ENCODE measurements at places on chromosomes 1 and 21.

DNA sequence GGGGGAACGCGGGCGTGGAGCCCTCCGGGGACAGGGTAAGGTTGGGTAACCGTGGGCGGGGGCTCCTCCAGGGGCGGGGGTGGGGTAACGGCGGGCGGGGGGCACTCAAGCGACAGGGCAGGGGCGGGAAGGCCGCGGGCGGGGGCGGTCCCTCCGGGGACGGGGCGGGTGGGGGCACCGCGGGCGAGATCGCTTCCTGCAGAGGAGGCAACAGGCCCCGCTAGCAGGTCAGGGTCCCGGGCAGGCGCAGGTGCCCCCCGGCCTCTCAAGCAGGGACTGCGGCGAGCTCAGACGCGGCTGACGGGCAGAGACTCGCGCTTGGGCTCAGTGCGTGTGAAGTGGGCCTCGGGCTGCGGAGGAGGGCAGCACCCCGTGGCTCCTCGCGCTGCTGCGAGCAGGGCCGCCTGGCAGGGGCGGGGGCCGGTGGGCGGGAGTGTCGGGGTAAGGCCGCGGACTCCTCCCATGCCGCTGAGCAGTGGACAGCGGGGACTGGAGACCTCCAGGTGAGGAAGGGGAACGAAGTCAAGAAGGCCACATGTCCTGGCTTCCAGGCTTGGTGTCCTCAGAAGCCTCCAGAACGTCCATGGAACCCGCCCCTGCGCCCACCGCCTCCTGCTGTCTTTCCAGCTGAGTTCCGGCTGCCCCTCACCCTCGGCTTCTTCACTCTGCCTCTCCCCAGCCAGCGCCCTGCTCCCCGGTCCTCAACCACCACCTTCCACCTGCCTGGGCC is 627 bp upstream of the GNB1 start:
- DNase-seq, result peak; percentile 47

DNA sequence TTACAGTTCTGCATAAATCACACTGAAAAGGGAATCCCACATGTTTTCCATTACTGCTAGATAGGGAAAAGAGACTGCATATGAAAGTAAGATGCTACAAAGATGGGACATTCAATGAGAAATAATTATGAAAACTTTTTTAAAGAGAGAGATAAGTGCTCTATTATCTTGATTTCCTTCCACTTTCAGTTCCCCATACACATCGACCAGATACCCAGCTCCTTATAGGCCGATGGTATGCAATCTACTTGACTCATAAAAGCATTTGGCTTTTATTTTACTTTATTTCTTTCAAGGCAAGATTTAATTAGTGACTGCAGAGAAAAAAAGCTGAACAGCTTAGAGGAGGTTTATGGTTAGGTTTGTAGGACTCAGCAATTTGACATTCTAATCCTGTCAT is 13.1 kb downstream of the BRINP2 start:
- DNase-seq, result no peak

GRCh38 chr1:46181343-46182260 is 5.3 kb upstream of the P3R3URF start:
- no peak for DNase-seq

DNA sequence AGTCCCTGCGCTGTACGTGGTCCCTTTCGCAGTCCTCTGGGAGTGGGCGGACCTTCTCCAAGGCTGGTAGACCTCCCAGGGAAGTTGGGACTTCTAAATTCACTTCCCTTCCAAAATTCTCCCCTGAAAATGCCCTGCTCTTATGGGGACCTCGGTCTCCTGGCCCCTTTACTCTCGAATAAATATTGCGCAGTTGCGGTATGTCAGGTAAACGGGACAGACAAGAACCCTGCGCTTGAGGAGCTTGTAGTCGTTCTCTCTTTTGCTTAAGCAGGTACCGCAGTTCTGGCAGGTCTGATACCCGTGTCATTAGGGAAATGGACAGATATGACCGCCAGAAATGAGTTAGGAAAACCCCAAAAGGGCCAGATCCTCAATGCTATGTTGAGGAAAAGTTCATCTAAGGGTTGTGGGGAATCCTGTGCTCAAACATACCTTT is 561 bp downstream of the KIF2C start:
- no peak for DNase-seq

- DNase-seq, result no peak
Observed at GRCh38 chr1:201281573-201281972, 1.7 kb upstream of the PKP1 start.

DNA sequence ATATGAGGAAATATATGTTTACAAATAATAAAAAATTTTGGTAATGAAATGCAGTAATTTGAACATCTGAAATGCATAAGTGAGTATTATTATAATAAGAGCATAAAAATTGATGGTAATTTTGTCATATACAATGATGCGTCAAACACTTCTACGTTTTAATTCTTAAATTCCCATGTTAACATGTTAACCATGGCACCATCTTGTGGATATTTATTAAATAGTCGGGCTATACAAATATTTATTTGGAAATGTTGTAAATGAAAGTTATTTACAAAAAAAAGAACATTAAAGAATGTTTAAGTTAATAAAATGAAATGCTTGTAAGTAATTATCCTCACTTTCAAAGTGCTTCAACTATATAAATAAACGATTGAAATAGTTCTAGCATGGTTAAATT is 57.2 kb upstream of the C1orf185 start:
- DNase-seq, result no peak

- DNase-seq, result no peak
Observed at GRCh38 chr1:177054542-177054941, 110.0 kb downstream of the ASTN1 start.

GRCh38 chr1:209527372-209527771 is 56.1 kb upstream of the CAMK1G start:
- no peak for DNase-seq

- no peak for DNase-seq
Observed at GRCh38 chr1:22380024-22380785, 71.4 kb upstream of the ZBTB40 start.

GRCh38 chr1:36465731-36466369 is 1.7 kb upstream of the MRPS15 start:
- no peak for DNase-seq

- DNase-seq, result no peak
Observed at GRCh38 chr1:84668185-84668584, 22.1 kb downstream of the SSX2IP start.

GRCh38 chr1:47751193-47751592 is 246.0 kb downstream of the TRABD2B start:
- no peak for DNase-seq

DNA sequence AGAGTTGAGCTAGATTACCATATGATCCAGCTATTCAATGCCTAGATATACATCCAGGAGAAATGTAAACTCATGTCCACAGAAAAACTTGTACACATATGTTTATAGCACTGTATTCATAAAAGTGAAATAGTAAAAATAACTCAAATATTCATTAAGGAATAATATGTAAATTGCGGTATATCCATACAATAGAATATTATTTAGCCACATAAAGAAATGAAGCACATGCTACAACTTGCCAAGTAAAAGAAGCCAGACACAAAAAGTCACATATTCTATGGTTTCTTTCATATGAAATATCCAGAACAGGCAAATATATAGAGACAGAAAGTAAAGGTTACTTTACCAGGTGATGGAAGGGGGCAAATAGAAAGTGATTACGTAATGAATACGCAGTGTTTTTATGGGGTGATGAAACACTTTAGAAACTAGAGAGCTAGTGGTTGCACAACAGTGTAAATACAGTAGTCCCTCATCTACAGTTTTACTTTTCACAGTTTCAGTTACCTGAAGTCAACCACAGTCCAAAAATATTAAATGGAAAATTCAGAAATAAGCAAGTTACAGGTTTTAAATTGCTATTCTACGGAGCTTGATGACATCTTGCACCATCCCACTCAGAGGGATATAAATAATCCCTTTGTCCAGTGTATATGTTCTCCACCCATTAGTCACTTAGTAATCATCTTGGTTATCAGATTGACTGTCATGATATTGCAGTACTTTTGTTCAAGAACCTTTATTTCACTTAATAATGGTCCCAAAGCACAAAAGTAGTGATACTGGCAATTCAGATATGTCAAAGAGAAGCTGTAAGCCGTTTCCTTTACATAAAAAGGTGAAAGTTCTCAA is 62.3 kb downstream of the ZNF644 start:
- DNase-seq, result no peak

DNA sequence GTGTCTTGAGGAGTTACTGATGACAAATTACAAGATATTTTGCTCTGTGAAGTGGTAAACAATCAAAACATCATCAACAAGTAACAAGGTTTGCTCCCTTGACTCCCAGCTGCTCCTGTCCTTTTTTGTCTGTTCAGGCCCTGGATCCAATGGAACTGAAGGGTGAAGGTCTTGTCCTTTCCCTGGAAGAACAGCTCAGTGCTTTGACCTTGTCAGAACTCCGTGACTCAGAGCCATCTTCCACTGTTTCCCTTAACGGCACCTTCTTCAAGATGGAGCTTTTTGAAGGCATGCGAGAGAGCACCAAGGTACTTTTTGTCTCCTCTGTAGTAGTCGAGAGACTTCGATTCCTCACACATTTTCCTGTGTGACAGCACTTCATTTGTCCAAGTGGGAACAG is 29.0 kb downstream of the TRIM45 start:
- no peak for DNase-seq

DNA sequence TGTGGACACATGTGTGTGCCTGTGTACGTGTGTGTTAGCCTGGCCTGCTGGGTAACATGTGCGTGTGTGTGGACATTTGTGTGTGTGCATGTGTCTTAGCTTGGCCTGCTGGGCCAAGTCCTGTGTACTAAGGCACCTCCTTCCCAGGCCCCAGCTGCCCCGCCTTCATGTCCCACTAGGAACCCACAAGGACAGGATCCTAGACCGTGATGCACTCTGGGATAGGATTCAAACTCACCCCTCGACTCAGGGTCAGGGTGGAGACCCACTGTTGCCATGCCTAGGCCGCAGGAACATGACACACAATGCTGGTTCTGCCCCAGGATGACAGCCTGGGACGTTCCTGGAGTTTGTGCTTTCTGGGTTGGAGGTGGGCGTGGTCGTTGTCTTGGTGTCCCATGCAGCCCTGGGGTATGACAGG is 89.9 kb upstream of the TMPRSS2 start:
- no peak for DNase-seq

DNA sequence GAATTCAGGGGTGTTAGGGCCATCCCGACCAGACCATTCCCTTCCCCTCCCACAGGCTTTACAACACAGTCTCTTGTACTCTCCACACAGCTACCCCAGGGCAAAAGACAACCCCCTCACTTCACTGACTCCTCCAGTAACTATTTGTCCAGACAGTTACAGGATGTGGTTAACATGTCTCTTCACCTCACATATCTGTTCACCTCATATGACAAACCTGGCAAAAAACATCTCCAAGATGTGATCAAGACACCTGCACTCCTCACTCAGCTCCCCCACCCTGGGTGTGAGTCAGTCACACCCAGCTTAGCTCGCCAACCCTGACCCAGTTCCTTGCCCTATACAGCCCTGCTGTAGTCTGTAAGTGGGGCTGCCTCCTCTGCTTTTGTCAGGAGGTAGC is 490.5 kb upstream of the CHRM3 start:
- DNase-seq, result no peak

DNA sequence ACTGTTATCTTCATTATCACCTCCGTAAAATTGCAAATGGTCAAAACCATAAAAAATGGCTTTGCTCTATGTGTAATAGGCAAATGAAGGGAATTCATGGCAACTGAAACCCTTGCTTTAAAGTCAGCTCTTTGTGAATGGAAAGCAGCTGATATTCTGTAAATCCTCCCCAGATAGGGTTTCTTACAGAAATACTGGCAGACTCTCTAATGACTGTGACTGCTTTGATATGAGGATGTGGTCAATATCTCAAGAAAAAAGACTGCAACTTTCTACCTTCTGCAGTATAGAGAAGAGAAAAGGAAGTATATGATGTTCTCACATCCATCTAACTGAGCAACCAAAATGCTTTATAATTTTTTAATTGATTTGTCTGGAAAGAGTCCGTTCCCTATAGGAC is 193.1 kb downstream of the ST6GALNAC3 start:
- DNase-seq, result no peak

- DNase-seq, result no peak
Observed at GRCh38 chr21:28904961-28905435, 87.7 kb downstream of the LTN1 start.

GRCh38 chr1:193944454-193944853 is 758.0 kb upstream of the B3GALT2 start:
- no peak for DNase-seq

GRCh38 chr1:155379631-155380090 is 59.0 kb downstream of the RUSC1 start:
- DNase-seq, result no peak

DNA sequence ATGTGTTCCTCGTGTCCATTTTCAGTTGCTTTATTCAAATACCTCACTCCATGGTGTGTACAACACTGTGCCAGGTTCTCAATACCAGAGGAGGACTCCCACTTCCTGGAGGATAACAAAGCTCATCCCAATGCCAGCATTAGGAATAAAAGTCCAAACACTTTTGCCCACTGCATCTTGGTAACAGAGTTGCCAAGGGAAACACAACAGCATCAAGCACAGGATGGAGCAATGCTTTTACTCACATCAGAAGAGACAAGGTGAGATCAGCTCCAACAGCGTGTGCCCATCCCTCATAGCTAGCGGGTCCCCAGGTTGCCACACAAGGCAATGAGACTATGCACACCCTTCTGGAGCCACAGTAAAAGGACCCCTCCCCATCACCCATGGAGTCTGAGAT is 2.9 kb downstream of the KRTAP20-4 start:
- no peak for DNase-seq

- no peak for DNase-seq
Observed at GRCh38 chr1:18599704-18600103, 30.9 kb upstream of the PAX7 start.

- DNase-seq, result no peak
Observed at GRCh38 chr1:53954128-53954527, 8.0 kb downstream of the LRRC42 start.

- no peak for DNase-seq
Observed at GRCh38 chr1:238186887-238187574, 296.3 kb upstream of the ZP4 start.

DNA sequence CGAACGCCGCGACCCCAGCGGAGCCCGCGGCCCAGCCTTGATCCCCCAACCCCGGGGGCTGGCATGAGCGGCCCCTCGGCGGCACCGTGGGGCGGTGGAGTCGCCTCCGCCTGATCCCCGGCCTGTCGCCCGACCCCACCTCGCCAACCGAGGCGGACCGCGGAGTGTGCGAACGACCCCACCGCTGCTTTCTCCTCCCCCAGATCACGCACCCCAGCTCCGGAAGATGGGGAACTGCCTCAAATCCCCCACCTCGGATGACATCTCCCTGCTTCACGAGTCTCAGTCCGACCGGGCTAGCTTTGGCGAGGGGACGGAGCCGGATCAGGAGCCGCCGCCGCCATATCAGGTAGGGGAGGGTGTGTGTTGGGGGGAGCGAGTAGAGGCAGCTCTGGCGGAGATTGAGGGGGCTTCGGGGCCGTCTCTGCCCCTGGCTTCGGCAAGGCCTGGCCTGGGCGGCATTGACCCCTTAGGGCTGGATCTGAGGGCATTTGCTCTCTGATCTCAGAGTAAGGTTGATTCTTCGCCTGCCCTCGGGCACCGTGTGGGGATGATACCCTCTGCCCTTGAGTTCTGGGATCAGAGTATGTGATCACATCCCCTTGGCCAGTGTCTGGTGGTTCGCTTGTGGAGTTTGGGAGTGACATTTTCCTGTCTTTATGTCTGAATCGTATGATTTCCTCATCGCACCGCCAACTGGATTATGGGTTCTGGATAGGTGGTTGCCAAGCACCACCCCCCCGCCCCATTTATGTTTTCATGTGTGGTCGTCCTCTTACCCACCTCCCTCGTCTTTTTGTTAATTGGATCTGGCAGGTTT is 668 bp downstream of the RNF11 start:
- no peak for DNase-seq
